ENCODE measurements at places on chromosomes 3 and 15.
A peak's percentile ranks its signal among the peaks of the same experiment; 100 is the strongest.

- H3K4me3 ChIP-seq: no peak overlapping the region
- no peak for DNase-seq
- no peaks in the 10 kb centered on the region for H3K4me1 ChIP-seq
- H3K27me3 ChIP-seq: no peaks in the 10 kb centered on the region
Measured at GRCh38 chr15:79322945-79323344, 12.0 kb downstream of the TMED3 start.

DNA sequence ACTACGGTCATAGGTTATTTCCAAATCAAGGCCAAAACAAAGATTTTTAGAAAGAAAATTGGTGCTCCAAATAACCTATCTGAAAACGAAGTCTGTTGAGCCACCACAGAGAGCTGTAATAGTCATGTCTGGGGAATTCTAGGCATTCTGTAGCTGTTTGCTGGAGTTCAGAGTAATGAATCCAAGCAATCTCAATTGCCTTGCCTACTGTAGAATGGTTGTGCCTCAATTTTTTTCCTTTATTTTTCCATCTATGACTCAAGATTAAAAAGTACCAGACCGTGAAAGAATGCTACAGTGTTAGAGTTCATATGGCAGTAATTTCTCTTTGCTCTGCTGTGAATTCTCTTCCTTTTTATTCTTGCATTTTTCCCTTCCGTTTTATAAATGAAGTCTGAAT, 1007.2 kb upstream of the ALCAM start:
- no peaks in the 10 kb centered on the region for H3K4me1 ChIP-seq
- no peak overlapping the region for H3K4me3 ChIP-seq
- no peaks in the 10 kb centered on the region for H3K27me3 ChIP-seq
- DNase-seq: no peak

GRCh38 chr15:29570948-29571791, 251.1 kb downstream of the TJP1 start:
- H3K27ac ChIP-seq: peak overlapping the region; percentile 59
- no peaks in the 10 kb centered on the region for H3K4me1 ChIP-seq
- no peaks in the 10 kb centered on the region for H3K27me3 ChIP-seq

DNA sequence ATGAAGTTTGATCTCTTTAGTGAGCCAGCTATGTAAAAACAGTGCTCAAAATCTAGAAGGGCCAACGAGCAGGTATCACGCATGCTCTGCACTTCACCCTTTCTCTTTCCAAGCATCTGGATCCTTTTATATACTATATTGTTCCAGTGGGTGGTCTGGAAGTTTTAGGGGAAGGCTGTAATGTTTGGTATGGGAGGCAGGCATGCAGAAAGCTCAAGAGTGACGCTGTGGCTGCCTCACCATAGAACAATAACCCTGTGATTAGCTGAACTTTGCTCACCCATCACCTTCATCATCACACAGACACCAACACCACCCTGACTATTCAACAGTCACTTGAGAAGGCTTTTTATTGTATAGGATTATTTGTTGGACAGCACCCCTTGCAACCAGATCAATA, 81.6 kb downstream of the FBN1 start:
- H3K36me3 ChIP-seq: no peaks in the 10 kb centered on the region
- H3K27me3 ChIP-seq: no peaks in the 10 kb centered on the region
- no peak overlapping the region for H3K27ac ChIP-seq

DNA sequence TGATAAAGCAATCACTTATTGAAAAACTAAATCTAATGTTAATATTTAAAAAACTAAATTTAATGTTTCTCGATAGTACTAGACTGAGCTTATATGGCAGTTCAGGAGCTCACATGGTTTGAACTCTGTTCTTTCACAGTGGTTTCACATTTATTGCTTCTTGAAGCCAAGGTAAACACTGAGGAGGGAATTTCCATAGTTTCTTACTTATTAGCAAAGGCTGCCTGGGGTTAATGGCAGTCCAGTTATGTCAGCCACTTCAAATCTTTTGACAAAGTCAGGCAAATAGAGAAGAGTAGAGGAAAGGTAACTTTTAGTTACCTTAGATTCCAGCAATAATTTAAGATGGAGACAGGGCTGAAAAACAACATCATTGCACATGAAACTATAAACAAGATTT, 831.5 kb downstream of the ROBO2 start:
- no peak for DNase-seq
- H3K36me3 ChIP-seq: no peaks in the 10 kb centered on the region
- no peaks in the 10 kb centered on the region for H3K4me1 ChIP-seq
- H3K4me3 ChIP-seq: no peak overlapping the region

GRCh38 chr15:40204100-40204499, 34.8 kb upstream of the PAK6 start:
- H3K36me3 ChIP-seq: no peaks in the 10 kb centered on the region
- DNase-seq: no peak

- H3K27ac ChIP-seq: no peak overlapping the region
- H3K4me3 ChIP-seq: no peak overlapping the region
- no peaks in the 10 kb centered on the region for H3K36me3 ChIP-seq
- H3K4me1 ChIP-seq: peaks cover 3% of the 10 kb centered on the region
- no peak for DNase-seq
- peaks cover 86% of the 10 kb centered on the region for H3K27me3 ChIP-seq
Measured at GRCh38 chr3:181713676-181714612, 2.2 kb downstream of the SOX2 start.

- H3K4me1 ChIP-seq: no peaks in the 10 kb centered on the region
- H3K27me3 ChIP-seq: no peaks in the 10 kb centered on the region
- H3K27ac ChIP-seq: no peak overlapping the region
Measured at GRCh38 chr15:22872936-22873701, 34.7 kb downstream of the NIPA2 start.

GRCh38 chr3:105118905-105119304, 247.8 kb upstream of the ALCAM start:
- H3K4me3 ChIP-seq: no peak overlapping the region
- H3K4me1 ChIP-seq: no peaks in the 10 kb centered on the region
- H3K36me3 ChIP-seq: no peaks in the 10 kb centered on the region
- no peak for DNase-seq

- no peaks in the 10 kb centered on the region for H3K4me1 ChIP-seq
- H3K4me3 ChIP-seq: no peak overlapping the region
- no peak overlapping the region for H3K27ac ChIP-seq
Measured at GRCh38 chr15:97566961-97567360, 393.5 kb upstream of the ARRDC4 start.

GRCh38 chr3:149258298-149258697, 36.7 kb upstream of the CP start:
- H3K27ac ChIP-seq: no peak overlapping the region
- H3K4me1 ChIP-seq: no peaks in the 10 kb centered on the region
- H3K4me3 ChIP-seq: no peak overlapping the region
- no peaks in the 10 kb centered on the region for H3K27me3 ChIP-seq
- no peak for DNase-seq
- H3K36me3 ChIP-seq: no peaks in the 10 kb centered on the region

DNA sequence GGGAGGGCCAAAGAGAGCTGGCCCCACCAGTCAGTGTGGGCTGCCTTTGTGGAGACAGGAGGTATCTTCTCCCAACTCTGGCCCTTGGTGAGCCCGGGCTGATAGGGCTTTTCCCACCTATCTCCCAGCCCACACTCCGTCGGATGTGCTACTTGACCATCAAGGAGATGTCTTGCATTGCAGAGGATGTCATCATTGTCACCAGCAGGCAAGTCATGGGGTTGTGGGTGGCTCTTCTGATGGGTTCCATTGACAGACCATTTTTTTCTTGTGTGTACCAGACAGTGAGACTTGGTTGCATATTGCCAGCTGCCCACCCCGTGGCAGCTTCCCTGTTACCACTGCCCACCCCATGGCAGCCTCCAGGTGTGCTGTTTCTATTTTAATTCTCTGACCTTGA, 3.3 kb downstream of the COPG1 start:
- DNase-seq: no peak
- H3K27ac ChIP-seq: no peak overlapping the region
- H3K36me3 ChIP-seq: peaks cover 57% of the 10 kb centered on the region
- no peaks in the 10 kb centered on the region for H3K27me3 ChIP-seq
- no peak overlapping the region for H3K4me3 ChIP-seq
- H3K4me1 ChIP-seq: peaks cover 10% of the 10 kb centered on the region

DNA sequence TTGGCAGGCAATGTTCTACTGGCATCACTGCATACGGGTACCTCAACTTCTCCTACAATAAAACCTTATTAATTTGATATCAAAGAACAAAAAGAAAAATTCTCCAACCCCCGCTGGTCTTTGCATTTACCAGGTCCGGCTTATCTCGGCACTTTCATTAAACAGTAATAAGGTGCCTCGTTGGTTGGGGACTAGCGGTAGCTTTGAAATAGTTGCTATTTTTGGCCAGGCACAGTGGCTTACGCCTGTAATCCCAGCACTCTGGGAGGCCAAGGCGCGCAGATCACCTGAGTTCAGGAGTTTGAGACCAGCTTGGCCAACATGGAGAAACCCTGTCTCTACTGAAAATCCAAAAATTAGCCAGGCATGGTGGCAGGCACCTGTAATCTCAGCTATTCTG, 32.0 kb upstream of the CGNL1 start:
- no peaks in the 10 kb centered on the region for H3K4me1 ChIP-seq
- H3K4me3 ChIP-seq: no peak overlapping the region
- no peak overlapping the region for H3K27ac ChIP-seq
- DNase-seq: no peak
- H3K36me3 ChIP-seq: no peaks in the 10 kb centered on the region

- H3K4me1 ChIP-seq: no peaks in the 10 kb centered on the region
- H3K27me3 ChIP-seq: no peaks in the 10 kb centered on the region
- no peak overlapping the region for H3K27ac ChIP-seq
- H3K4me3 ChIP-seq: no peak overlapping the region
- DNase-seq: no peak
- no peaks in the 10 kb centered on the region for H3K36me3 ChIP-seq
Measured at GRCh38 chr3:48548126-48548525, 8.5 kb downstream of the PFKFB4 start.

- H3K27me3 ChIP-seq: no peaks in the 10 kb centered on the region
- no peak overlapping the region for H3K27ac ChIP-seq
- no peak overlapping the region for H3K4me3 ChIP-seq
- H3K36me3 ChIP-seq: no peaks in the 10 kb centered on the region
- no peaks in the 10 kb centered on the region for H3K4me1 ChIP-seq
Measured at GRCh38 chr3:127226946-127227842, 34.3 kb downstream of the PRR23E start.

DNA sequence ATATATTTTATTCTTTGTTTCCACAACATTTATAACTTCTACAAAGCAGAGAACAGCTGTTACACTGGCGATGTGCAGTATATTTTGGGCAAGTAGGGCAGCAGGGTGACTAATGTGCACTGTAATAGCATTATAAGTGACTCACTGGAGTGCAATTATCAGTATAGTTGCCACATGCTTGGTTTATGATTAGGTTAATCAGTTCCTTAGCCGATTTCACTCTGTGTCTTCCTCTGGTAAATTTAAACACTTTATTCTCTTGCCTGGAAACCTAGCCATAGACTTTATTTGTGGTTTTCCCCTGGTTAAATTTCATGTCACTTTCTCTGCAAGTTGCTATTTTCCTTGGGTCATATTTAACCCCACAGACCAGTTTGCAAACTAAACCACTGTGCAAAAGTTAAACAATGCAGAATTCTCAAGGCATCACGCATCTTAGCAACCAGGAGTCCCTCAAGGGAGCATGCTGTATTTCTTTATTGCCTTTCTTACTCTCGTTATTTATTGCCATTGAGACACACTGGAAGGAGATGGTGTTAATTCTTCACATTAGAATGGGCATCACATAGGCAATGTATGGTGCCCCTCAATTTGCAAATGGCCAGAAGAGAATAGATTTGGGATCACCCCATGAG, 690.2 kb upstream of the DPPA4 start:
- H3K4me1 ChIP-seq: no peaks in the 10 kb centered on the region
- H3K27me3 ChIP-seq: no peaks in the 10 kb centered on the region
- no peak overlapping the region for H3K27ac ChIP-seq
- no peaks in the 10 kb centered on the region for H3K36me3 ChIP-seq

DNA sequence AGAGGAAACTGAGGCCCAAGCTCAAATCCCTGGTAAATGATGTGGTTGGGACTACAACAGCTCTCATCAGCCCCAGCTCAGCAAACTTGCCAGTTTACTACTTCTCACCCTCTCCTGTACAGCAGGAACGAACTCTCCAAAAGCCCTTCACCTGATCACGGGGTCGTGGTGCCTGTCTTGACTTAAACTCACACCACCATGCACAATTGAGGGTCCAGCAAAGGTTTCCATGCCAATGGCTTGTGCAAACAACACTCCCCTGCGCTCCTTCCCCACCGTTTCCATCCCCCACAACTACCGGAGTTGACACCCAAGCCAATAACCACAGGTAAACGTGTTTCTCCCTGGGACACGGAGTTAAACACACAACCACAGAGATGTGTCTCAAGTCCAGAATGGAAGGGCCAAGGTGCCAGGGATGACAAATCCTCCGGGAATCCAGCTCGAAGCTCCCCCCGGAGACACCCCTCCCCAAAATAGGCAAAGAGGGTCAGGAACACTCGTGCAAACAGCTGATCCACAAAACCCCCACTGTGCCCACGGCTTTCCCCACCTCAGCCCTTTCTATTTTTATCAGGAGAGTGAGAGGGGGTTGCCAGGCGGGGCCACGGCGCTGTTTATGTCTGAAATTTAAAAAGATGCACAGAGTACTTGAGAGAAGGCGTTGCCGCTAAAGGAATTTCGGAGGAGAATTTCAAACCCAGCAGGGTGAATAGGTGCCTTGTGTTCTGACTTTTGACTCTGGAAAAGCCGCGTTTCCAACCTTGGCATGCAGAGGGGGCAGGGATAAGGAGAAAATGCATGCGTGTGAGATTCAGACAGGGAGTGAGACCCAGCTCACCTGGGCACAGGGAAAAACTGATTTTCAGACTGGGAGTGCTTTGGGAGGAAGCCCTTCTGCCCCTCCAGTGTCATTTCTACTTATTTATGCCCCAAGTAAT, 10.6 kb upstream of the ACAN start:
- H3K4me1 ChIP-seq: no peaks in the 10 kb centered on the region
- no peaks in the 10 kb centered on the region for H3K36me3 ChIP-seq

GRCh38 chr3:140974900-140975299, 33.3 kb downstream of the SLC25A36 start:
- H3K36me3 ChIP-seq: no peaks in the 10 kb centered on the region
- H3K27me3 ChIP-seq: no peaks in the 10 kb centered on the region
- DNase-seq: no peak
- no peak overlapping the region for H3K4me3 ChIP-seq
- H3K27ac ChIP-seq: no peak overlapping the region
- no peaks in the 10 kb centered on the region for H3K4me1 ChIP-seq

GRCh38 chr3:78277220-78277619, 1237.3 kb downstream of the ROBO2 start:
- no peak overlapping the region for H3K27ac ChIP-seq
- no peak overlapping the region for H3K4me3 ChIP-seq
- no peaks in the 10 kb centered on the region for H3K27me3 ChIP-seq

DNA sequence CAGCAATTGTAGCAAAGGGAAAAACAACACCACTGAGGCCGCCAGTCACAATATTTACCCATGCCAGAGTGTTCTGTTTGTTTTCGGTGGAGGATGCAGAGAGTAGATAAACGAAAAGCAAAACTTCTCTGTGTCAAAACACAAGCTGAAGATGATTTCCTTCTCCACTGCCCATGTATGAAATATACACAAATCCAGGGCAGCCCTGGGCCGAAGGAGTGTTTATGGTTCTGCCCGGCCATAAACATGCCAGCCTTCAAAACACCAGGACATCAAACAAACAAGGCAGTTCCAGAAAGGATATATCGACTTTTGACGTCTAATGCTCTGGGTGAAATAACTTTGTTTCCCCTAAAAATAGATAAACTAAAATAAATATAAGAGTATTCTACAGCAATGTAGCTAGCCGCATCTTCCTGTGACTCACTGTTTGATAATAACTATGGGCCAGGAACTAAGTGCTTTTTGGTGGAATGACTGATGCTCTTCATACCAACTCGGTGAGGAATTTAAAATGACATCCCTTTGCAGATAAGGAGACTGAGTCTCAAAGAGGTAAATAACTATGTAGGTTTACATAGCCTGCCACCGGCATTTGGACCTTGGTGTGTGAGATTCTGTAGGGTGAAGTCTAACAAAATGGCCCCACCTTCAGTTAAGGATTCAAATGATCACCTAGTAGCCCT, 82.8 kb downstream of the MAGI1 start:
- H3K27ac ChIP-seq: no peak overlapping the region
- H3K27me3 ChIP-seq: no peaks in the 10 kb centered on the region
- no peaks in the 10 kb centered on the region for H3K36me3 ChIP-seq
- no peak overlapping the region for H3K4me3 ChIP-seq
- H3K4me1 ChIP-seq: peaks cover 15% of the 10 kb centered on the region

Data from colonic mucosa (tissue), 4 donors.